ENCODE measurements at places on chromosomes 7 and 10. TPM values are rescaled to one million over a fixed set of nuclear protein-coding genes. Genes with fewer than 3 reads are reported as not detected.

ZNF282 gene
- total RNA-seq: 25.3 TPM

TMEM273 gene
- total RNA-seq: 1.2 TPM

ICA1 gene
- total RNA-seq: 20.4 TPM

ITGB8 gene
- total RNA-seq: 87.0 TPM

ZNF248 gene
- total RNA-seq: 54.6 TPM

CDH23 gene
- 3.4 TPM for total RNA-seq

SPACDR gene
- 0.25 TPM for total RNA-seq

ADCYAP1R1 gene
- total RNA-seq: 62.0 TPM

EIF5AL1 gene
- under 0.01 TPM for total RNA-seq

SAMD8 gene
- total RNA-seq: 71.5 TPM

RPEL1 gene
- not detected for total RNA-seq

ADAP1 gene
- 32.0 TPM for total RNA-seq

CALHM1 gene
- not detected for total RNA-seq

RTKN2 gene
- total RNA-seq: 3.7 TPM

ASL gene
- total RNA-seq: 3.9 TPM

PDK4 gene
- total RNA-seq: 6.4 TPM

ADIRF gene
- total RNA-seq: 0.98 TPM

PRR15 gene
- total RNA-seq: 0.25 TPM

ZNF239 gene
- 16.5 TPM for total RNA-seq

PTPN20 gene
- total RNA-seq: 4.7 TPM

MKX gene
- total RNA-seq: 0.49 TPM

SLC13A1 gene
- not detected for total RNA-seq

ABHD11 gene
- total RNA-seq: 5.7 TPM

INMT gene
- under 0.01 TPM for total RNA-seq

TAS2R3 gene
- 5.7 TPM for total RNA-seq

IL15RA gene
- total RNA-seq: under 0.01 TPM

IL2RA gene
- total RNA-seq: not detected

POU6F2 gene
- 3.7 TPM for total RNA-seq

RPA3 gene
- total RNA-seq: 10.8 TPM

CCDC71L gene
- total RNA-seq: 58.5 TPM

THSD7A gene
- 30.5 TPM for total RNA-seq

MRC1 gene
- 2.0 TPM for total RNA-seq

SPDYE8 gene
- total RNA-seq: 0.25 TPM

CFAP58 gene
- total RNA-seq: 0.25 TPM

SLC29A4 gene
- total RNA-seq: 12.3 TPM

POP7 gene
- 37.6 TPM for total RNA-seq

NRAP gene
- total RNA-seq: not detected

PROSER2 gene
- 0.98 TPM for total RNA-seq

TMEM139 gene
- not detected for total RNA-seq

GGCT gene
- total RNA-seq: 20.2 TPM

SPDYE2 gene
- not detected for total RNA-seq

CTTNBP2 gene
- 52.9 TPM for total RNA-seq

SORCS1 gene
- total RNA-seq: 15.2 TPM

CLCN1 gene
- not detected for total RNA-seq

CNPY1 gene
- total RNA-seq: 0.74 TPM

HABP2 gene
- total RNA-seq: under 0.01 TPM
